ENCODE measurements at places on chromosomes 3 and 15.

DNA sequence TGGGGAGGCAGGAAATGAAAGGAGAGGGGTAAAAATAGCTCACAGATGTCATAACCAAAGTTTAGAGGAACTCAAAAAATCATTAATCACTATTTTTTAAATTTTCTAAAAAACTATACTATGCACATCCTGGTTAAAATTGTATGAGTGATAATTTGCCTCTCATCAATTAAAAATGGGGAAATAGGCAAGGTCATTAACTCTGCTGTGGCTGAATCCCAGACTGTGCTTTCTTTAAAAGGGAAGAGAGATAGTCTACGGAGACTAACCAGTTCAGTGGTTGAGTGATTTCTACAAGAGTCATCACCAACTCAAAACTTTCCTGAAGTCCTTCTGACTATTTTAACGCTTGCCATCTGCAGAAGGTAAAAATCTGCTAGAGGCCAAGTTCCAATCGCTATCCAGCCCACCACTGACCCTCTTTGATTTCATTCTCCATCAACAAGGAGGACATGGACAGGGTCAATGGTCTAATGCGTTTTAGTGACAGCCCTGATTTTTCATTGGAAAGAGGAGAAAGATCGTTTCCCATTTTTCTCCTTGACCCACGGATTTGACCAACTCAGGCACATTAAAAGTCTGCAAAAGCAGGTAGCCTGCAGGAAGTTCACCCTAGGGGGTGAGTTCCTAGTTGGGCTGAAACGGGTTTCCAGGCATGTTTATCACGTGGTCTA is 850 bp downstream of the SUCLG2 start:
- DNase-seq: no peak

DNA sequence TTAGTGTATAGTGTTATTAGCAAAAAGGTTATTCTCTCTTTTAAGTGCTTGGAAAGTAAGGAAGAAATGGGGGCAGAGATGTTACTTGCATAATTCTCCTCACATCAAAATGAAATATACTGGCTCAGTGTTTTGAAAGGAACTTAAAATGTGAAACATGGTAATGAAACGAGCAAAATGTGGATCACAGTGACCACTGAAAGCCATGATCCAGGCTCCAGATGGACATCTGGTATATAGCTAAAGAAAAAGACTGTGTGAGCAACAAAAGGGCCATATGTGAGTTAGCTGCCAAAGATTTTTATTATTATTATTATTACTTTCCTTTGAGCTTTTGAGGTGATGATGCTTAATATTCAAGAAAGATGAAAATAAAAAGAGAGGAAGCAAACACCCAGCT is 89.6 kb downstream of the GAP43 start:
- no peak for DNase-seq

- no peak for DNase-seq
Observed at GRCh38 chr3:180253283-180253682, 216.5 kb upstream of the PEX5L start.

DNA sequence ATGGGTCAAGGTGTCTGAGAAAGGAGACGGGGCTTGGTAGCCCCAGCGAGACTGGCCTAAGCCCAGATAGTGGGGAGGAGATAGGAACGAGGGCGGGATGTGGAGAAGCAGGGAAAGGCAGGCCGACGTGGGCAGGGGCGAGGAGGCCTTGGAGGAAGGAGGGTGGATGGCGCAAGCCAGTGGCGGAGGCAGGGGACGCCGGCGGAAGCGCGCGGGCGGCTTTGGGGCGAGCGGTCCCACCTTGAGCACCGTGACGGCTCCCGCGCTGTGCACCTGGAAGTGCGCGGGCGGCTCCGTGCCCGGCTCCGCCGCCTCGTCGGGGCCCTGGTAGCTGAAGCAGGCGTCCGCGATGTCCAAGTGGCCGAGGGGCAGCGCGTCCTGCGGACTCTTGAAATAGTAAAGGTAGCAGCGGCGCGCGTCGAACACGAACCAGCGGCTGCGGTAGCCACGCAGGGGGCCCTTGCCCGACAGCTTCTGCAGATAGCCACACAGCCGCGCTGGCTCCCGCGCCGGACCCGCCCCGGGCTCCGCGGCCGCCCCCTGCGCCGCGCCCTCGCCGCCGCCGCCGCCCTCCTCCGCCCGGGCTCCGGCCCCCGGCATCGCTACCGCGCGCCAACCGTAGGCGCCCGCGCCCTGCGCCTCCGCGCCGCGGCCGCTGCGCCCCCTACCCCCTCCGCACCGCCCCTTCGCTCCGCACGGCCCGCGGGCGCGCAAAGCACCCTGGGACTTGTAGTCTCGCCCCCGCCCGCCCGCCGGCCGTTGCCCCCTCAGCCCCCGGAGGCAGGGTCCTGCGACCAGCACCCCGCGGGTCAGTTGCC is at the start of gene TBC1D2B:
Gene TBC1D2B (minus strand): TSS at position 659 of the 818 bp plus-strand sequence. CDS start 59 bp downstream, at position 600.
- peak; percentile 67 for DNase-seq

DNA sequence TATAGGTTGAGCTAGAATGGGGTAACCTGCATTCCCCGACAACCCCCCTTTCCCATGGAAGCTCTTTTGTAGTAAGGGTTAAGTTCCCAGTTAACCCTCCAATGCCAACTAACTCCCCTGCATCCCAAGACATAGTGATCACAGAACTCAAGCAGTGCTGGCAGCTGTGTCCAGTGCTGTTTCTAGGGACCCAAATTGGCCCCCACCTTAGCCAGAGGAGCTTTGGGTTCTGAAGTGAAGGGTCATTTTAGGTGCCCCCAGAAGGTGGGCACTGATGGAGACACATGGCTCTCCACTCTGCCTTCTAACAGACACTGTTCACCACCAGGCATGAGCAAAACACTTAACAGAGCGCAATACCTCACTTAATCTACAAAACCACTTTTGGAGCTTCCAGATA is 7.1 kb downstream of the FBXL22 start:
- no peak for DNase-seq

DNA sequence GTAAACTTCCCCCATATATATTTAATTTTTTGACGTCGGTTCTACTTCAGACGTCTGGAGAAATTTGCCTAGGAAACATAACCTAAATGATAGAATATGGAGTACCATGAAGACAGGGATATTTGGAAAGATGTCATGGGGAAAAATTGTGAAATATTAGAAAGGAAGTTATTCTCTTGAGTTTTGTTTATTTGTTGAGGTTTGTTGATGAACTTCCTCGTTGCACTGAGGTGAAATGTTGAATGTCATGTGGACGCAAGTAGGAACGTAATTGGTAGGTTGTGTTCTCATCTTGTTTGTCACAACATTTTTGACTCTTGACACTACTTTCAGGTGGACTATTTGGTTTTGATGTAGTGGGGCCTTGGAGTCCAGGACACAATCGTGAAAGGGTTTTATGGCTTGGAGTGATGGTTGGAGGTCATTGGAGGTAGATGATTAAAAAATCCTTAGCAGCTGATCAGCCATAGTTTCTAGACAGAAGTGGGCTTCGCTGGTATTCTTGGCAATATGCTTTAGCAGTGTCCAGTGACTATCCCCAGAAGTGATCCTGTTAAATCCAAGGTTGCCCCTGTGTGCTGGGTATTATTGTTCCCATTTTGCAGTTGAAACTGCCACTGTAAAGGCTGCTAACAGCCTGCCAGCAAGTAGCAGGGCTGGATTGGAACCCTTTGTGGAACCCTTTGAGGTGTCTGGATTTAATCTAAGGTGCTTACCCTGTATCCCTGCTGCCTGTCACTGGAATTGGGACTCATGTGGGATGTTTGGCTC is 1.5 kb downstream of the ABHD5 start:
- no peak for DNase-seq

DNA sequence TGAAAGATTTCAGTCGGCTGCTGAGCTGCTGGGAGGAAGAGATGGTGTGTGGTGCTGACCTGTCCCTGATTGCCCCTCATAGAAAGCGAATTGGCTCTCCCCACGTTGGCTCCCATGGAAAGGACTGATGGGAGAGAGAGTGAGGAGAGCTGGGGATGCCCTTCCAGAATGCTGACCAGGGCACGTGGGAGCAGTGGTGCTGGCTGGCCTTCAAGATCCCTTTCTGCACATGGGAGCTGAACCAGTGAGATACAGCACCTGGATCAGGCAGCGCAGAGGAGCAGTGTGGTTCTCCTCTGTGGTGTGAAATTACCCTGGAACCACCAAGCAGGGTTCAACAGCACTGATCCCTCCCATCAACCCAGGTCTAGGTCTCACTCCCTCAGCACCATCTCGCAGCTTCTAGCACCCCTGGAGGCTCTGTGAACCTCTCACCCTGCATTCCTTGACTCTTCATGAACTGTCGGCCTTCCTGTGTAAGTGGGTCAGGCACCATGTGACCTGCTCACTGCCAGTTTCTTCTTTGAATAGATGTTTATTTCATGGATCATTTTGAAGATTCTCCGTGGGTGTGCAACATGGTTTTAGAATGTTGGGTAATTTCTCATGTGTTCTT is 55.7 kb downstream of the CACNA1D start:
- no peak for DNase-seq

- DNase-seq: no peak
Observed at GRCh38 chr3:57892423-57892822, 115.8 kb upstream of the FLNB start.

DNA sequence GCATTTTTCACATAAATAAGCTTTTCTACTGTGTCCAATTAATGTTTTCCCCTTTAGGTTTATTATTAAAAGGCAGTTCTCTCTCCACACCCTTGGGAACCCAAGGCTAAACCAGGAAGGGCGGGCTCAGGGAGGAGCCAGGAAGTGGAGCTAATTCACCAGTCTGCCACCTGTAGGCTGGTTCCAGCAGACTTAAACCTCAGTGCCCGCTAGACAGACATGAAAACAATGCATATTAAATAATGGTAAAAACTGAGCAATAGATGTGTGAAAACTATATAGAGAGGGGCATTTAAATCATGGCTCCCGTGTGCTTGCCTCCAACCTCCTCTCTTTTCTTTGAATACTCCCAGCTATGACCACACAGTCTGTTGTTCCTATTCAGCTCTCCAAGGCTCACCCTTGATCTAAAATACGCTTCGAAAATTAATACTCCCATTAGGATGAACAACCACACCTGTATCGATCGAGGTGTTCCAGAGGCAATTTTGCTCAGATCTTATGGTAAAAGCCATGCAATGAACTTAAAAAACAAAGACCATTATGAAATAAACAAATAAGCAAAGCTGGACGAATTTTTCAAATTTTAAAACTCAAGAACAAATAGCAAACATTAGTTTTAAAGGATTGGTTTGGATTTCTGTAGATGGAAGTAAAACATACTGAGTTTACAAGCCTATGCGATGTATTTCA is 253.3 kb downstream of the TJP1 start:
- no peak for DNase-seq

- DNase-seq: no peak
Observed at GRCh38 chr3:185701611-185702261, 115.6 kb downstream of the SENP2 start.

DNA sequence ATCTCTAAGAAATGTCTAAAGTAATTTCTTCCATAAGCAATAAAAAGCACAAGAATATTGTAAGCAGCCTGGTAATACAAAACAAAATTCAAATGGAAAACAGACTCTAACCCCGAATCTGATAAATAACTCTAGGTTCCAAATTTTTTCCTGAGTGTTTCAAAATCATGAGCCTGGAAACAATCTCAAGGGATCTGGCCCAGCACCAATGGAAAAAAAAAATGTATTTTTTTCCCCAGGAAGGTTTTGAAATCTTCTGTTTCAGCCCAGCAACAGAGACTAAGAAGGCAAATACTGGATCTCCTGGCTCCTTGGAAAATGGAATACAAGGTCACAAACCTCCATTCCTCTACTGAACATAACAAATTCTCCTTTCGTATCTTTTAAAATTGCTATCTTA is 13.0 kb downstream of the TBC1D2B start:
- DNase-seq: no peak

- DNase-seq: no peak
Observed at GRCh38 chr3:9879830-9880549, at the start of gene CIDEC. Gene CIDEC (minus strand): TSS chr3:9880253. CDS start chr3:9878486, 1,767 bp downstream.

GRCh38 chr3:67619991-67620390 is 34.4 kb downstream of the SUCLG2 start:
- no peak for DNase-seq

DNA sequence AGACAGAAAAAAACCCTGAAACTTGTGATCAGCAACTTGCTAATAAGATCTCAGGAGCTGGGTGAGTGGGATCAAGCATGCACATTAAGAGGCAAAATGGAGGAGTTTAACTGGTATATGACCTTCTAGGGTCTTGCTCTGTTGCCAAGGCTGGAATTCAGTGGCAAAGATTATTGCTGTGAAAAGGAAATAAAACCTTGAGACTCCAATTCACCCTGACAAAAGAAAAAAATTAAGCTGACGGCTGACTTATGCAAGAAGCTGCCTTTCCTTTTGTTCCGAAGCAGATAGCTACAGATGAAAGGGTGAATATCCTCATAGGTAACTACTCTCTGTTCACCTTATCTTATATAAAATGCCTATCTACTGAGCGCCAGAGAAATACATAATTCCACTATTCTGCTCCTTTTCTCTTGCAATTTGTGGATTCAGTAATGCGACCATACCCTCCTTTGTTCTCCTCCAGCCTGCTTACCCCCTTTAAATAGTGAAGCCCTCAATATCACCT is 68.9 kb downstream of the HERC1 start:
- DNase-seq: no peak

DNA sequence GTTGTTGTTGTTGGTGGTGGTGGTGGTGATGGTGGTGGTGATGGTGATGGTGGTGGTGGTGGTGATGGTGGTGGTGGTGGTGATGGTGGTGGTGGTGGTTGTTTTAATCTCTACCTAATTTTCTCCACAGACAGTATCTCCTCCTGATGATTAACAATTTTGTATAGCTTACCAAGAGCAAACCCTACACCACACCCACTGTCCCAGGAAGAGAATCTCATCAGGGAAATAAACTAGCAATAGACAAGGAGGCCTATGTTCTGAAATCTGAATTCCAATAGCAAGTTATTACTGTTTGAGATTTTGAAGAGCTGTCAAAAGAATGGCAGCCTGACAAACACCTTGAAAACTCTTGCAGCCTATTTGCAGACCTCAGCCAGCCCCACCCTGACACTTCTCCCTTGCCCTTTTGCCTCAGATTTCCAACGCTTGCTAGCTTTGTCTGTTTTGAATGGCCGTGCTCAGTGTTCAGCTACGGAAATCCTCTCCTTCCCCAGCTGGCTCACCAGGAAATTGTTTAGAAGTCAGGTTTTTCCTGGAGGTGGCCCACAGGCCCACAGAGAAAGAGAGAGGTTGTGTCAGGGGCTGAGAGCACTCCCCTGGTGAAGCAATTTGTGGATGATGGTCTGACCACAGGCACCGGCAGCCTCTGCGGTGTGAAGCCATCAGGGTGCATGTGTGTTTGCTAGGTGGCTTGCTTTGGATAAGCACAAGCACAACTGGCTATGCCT is 101.6 kb downstream of the MAGI1 start:
- DNase-seq: no peak

DNA sequence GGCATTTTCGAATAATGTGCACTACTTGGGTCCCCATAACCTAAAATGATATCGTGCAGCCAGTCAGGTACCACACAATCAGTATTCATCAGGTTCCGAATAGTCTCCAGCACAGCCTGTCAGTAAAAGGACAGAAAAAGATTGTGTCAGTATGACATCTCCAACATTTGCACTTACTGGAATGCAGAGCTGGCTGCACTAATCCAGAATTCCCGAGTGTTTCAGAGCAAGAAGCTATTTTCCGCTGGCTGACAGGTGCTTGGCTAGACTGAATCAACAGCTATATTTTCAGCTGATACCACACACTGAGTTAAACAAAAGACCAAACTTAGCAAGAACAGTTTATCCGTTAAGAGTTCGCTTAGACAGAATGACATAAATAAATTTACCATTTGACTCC is 68.8 kb downstream of the AQR start:
- DNase-seq: no peak

- no peak for DNase-seq
Observed at GRCh38 chr15:66452971-66453580, 44.5 kb downstream of the SNAPC5 start.
